ENCODE measurements at places on chromosomes 5 and 9.

DNA sequence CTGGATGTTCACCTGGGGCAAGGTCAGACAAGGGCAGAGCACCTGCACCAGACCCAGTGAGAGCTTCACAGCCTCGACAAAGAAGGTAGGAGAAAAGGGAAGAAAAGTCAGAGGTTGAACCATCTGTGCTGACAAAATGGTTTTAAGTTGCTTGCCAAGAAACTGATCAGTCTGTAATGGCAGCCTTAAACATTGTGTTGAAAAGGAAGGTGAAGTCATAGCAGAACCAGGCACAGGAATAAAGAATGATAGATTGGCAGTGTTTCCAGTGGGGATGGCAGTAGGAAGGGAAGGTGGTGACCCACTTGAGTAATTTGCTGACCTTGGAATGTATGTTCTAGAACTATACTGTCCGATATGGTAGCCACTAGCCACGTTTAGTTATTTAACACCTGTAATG lies 34.2 kb downstream of the HTR4 start:
- no peak for DNase-seq

GRCh38 chr9:8284884-8285283 lies 485.3 kb upstream of the DMAC1 start:
- DNase-seq: no peak

DNA sequence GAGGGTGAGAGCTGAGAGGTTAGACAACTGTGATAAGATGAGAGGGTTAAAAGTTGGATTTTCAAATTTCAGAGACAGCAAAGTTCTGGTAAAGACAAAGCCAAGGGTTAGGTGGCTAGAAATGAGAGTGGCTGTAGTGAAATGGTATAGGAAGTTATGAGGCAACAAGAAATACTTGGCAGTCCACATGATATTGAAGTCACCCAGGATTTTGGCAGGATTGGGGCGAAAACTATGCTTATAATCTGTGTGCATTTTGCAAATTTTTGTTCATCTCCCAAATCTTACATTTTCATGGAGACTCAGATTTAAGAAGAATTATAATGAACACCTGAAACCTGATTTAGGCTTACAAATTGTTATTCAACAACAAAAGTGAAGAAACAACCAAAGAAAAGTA lies 35.6 kb downstream of the C9 start:
- DNase-seq: no peak

DNA sequence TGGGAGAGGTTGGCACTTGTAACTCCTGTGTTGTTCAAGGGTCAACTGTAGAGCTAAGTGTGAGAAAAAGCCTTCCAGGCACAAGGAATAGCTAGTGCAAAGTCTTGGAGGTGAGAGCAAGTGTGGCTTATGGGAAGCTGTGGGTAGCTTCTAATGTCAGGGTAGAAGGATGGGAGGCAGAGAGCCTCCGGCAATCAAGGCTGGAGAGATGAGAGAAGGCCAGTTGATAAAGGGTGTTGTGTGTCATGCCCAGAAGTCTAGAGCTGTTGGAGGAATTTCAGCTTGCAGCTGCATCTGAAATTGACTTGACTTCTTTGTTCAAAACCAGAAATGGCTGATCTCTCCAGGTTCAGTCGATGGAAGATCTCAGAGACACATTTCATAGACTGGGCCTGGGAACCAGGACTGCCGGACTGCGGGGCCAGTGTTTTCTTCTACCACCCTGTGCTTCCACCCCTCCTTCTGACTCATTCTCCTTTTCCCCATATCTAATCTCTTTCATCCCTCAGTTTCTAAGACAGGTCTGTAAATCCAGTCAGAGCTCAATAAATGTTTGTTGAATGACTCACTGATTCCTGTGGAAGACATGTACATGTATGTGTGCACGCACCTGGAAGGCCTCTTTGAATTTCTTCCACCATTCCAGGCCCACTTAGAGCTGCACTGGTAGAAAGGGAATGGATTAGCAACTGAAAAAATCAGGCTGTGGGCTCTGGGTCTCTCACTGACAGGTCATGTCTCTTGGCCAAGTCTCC lies 67.8 kb upstream of the KLF4 start:
- DNase-seq: no peak

DNA sequence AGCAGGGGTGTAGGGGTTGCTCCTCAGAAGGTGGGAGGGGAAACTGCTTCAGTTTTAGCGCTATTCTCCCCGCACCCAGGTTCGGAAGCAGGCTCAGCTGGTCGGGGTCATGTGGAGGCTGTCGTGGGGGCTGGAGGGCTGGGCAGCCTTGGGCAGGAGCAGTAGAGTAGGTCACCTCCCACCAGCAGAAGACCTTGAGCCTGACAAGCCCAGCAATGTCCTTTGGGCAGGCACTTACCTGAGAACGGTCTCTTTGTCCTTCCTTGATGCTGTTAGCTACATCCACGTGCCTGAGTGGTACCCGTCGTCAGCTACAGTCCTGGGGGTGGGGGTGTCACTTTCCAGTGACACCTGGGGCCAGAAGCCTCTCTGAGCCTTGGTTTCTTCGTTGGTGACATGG lies 20.3 kb downstream of the ENHO start:
- no peak for DNase-seq

GRCh38 chr9:129319938-129320481 lies 141.9 kb upstream of the IER5L start:
- DNase-seq: no peak

- DNase-seq: peak; percentile 48
Observed at GRCh38 chr5:76403766-76404222, 709 bp downstream of the IQGAP2 start.

DNA sequence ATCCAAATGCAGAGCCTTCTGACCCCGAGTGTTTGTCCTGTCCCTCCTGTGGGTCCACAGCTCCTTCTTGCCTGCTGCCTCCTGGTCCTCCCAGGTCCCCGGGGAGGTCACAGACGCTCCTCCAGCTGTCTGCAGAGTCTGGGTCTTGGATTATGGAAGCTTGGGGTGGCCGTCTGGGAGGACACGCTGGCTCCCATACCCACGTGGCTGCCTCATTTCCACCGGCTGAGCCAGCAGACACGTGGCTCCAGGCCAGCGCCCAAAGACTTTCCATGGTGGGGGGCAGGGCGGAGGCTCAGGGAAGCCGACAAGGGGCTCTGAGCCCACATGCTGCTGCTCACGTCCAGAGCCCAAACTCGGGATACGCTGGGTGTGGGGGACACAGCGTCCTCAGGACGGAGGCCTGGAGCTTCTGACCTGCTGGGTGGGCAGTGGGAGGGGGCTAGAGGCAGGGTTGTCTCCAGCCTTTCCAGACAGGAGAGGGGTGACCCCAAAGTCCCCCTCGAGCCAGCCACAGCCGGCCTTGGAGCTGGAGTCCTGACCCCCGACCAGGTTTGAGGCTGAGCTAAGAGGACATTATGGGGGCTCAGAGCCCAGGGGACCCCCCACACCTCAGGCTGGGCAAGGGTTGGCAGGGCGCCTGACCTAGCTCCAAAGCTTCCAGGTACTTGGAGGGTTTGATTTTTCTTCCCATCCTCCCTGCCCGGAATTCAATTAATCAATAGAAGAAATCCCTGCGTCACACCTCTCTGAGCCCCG lies 24.2 kb upstream of the RNU6ATAC start:
- no peak for DNase-seq

DNA sequence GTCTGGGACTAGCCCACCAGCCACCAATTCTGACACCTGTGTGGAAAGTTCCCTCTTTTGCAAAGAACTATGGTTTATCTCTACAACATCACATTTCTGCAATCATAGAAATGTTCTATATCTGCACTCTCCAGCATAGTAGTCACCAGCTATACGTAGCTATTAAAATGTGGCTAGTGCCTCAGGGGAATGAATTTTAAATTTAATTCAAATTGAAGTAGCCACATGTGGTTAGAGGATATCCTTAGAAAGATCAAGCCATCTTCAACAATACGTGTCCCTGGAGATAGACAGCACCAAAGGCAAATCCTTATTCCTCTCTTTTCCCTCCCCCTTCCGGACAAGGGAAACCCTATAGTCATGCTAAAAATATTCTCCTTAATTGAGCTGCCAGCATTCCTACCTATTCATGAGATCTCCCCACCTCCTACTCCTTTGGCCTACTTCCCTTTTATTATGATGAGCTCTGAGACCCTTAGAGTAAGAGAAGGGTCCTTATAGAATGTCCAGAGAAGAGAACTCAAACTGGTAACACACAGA lies 11.1 kb downstream of the LCP2 start:
- no peak for DNase-seq

GRCh38 chr5:127649018-127649439 lies at the start of gene CTXN3:
CTXN3 (plus strand) TSS chr5:127649082; CDS start chr5:127657522, 8,440 bp downstream.
- no peak for DNase-seq

DNA sequence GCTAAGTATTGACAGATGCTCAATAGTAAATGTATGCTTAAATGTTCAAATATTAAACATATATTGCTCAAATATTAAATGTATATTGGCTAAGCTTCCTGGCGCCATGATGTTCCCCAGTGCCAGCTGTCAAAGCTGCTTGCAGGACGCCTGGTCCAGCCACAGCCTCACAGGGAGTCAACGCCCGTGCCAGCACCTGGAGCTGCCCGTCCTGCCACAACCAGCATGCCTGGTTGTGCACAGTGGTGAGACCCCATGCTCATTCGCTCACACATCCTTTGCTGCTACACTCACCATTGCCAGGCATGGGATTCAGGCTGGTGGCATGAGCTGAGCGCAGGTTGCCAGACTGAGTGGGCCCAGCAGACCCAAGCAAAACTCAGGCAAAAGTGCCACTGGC lies 926.9 kb upstream of the EDIL3 start:
- no peak for DNase-seq
